ENCODE measurements at places on chromosomes 12 and 14.
A peak's percentile ranks its signal among the peaks of the same experiment; 100 is the strongest.

- DNase-seq: no peak
These were observed 1345.6 kb downstream of the FSCB start for GRCh38 chr14:43161477-43161876.

DNA sequence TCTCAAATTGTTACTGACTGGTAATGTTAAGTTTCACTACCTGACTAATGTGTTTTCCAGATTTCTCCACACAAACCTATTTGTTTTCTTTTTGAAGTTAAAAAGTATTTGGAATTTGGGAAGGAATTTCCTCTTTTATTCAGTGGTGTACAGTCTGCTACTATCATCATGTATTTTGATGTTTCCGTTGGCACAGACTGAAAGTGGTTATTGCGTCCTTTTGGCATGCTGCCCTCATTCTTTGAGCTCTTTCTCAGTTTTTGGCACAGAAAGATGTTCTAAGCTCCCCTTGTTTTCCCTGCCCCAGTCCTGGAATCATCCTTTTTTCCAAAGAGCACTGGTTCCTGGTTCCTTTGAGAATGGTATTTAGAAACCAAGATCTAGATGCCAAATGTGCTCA is 31.4 kb upstream of the RTRAF start:
- no peak for DNase-seq

- DNase-seq: no peak
These were observed 36.0 kb downstream of the EGLN3 start for GRCh38 chr14:33914676-33915516.

- DNase-seq: no peak
These were observed 248.6 kb downstream of the ZFP36L1 start for GRCh38 chr14:68544081-68544892.

- no peak for DNase-seq
These were observed 415.1 kb downstream of the TMEM121 start for GRCh38 chr14:105941226-105942166.

DNA sequence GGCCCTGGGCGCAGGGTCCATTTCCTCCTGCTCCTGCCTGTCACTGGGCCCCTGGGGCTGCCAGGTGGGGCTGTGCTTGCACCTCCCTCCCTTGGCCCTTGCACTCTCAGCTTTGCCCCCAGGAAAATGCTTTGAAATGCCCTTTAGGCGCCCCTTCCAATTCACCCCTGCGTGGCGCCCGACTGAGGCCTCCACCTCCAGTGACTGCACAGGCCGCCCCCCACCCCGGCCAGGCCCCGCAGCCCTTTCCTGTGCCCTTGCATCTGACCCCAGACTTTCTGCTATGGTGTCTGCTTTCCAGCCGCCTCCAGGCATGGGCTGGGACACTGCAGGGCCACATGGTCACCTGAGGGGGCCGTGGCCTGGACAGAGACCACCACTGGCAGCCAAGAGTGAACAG is 17.4 kb downstream of the DDX54 start:
- DNase-seq: no peak

DNA sequence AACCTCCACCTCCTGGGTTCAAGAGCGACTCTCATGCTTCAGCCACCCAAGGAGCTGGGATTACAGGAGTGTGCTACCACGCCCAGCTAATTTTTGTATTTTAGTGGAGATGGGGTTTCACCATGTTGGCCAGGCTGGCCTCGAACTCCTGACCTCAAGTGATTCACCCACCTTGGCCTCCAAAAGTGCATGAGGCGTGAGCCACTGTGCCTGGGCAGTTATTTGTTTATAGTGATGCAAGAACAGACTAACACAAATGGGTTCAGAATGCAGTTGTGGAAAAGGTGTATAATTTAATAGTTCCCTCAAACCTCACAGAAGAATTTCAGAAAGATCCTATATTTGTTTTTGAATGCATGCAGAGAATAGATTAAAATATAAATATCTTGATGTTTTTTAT is 447.1 kb downstream of the ZFP36L1 start:
- no peak for DNase-seq

DNA sequence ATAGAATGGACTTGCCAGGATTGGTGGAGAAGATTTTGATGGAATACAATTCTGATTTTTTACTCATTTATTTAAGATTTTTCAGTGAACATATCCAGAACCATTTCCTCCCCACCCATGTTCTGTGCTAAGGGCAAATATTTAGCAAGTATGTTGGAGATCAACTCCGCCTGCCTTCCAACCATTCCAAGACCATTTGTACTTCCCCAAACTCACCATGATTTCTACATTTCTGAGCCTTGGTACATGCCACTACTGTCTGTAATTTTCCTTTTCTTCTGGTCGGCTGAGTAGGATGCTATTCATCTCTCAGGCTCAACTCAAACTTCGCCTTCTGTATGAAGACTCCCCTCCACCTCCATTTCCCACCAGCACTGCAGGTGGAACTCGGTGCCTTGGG is 150.6 kb downstream of the NTF3 start:
- DNase-seq: no peak

- no peak for DNase-seq
These were observed 448.7 kb upstream of the OR4E1 start for GRCh38 chr14:22122227-22122818.

- no peak for DNase-seq
These were observed 90.6 kb upstream of the NUDT4 start for GRCh38 chr12:93287149-93287548.

DNA sequence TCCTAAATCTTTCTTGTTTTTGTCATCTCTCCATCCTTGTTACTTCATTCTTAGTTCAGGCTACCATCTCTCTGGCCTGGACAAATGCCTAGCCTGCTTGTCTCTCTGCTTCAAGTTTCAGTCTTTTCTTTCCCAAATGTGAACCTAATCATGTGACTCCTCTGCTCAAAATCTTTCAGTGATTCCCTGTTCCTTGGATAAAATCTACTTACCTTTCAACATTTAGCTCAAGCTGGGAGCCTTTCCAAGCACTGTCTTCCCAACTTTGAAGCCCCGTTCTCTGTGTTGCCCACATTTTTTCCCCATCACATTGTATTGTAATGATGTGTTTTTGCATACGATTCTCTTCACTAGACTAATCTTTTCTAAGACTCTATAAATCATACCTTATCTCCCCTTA is 24.7 kb downstream of the SLC7A8 start:
- DNase-seq: no peak

GRCh38 chr14:67618617-67619063 is 1.1 kb upstream of the ARG2 start:
- peak; percentile 36 for DNase-seq

DNA sequence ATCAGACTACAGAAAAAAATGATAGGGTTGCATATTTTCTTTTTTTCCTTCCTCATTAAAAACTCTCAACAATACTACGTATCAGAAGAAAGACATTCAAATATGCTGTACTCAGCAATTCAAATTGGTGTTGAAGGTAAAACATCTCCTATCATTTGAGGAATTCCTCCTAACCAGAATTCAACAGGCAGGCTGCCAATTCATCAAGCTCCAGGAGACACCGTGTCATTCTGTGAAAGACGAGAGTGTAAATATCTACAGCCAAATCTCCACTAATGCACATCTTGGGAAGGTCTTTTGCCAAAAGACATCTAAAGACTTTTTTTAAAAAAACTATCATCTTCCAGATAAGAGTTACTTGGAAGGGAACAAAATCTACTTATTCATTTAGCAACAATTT is 26.6 kb downstream of the NT5DC3 start:
- no peak for DNase-seq

DNA sequence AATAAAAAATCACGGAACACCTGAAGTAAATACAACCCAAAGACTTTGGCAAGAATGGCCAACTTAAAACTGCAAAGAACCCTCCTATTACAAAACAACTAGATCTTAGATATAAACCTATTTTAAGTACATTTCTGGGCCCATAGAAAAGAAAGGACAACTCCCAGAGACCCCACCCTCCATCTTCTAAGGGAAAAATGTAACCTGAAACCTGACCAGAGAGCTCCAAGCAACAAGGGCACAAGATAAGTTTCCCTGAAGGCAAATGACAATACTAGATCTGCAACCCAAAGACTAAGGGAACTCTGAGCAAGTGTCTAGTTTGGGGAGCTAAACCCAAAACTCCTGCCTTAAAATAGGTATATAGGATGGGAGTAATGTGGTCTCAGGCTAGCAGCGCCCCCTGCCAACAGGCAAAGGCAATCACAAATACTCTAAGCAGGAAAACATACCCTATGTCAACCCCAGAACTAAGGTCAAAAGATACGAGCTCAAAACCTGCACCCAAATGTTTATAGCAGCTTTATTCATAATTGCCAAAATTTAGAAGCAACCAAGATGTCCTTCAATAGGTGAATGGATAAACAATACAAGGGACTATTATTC is 218.9 kb downstream of the ITPR2 start:
- DNase-seq: no peak

DNA sequence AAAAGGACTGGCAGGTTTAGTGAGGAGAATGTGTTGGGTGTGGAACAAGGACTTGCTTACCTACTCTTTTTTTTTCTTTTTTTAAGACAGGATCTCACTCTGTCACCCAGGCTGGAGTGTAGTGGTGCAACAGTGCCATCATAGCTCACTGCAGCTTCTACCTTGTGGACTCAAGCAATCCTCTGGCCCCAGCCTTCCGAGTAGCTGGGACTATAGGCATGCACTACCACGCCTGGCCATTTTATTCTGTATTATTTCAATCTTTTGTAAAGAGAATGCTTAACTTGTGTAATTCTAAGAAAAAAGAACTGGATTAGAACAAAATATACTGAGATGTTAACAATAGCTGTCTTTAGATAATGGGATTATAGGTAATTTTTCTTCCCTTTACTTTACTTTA is 1.9 kb upstream of the VRTN start:
- no peak for DNase-seq

- DNase-seq: no peak
These were observed 229.8 kb downstream of the DPF3 start for GRCh38 chr14:72663956-72664650.

DNA sequence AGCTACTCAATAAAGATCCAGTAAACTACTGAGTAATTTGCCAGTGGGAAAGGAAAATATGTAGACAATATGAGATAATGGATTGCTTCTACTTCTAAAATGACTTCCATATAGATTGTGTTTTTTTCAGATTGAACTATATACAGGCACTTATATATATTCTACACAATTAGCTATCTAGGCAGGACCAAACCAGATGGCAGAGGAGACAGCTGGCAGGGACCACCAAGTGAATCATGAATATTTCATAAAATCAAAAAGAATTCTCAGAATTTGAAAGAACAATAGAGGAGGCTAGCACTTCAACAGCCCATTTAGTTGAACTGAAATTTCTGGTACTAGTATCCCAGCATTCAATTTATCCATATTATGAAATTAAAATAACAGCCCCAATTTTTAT is 338.0 kb upstream of the RPL10L start:
- DNase-seq: no peak

DNA sequence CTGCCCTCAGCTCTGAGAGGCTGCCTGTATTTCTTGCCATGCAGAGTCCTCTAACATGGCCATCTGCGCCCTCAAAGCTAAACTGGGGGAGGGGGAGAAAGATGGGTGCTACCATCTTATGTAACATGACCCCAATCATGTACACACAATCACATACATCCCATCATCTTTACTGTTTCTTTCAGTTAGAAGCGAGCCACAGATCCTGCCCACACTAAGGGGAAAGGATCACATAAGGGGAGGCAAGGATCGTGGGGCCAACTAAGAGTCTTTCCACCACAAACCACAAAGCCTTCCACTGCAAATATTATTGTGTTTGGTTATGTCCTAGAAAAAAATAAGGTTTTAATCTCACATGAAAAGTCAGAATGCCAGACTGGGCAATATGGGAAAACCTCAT is 11.8 kb upstream of the AMN1 start:
- DNase-seq: no peak

GRCh38 chr12:104750061-104750460 is 208.0 kb downstream of the SLC41A2 start:
- no peak for DNase-seq

DNA sequence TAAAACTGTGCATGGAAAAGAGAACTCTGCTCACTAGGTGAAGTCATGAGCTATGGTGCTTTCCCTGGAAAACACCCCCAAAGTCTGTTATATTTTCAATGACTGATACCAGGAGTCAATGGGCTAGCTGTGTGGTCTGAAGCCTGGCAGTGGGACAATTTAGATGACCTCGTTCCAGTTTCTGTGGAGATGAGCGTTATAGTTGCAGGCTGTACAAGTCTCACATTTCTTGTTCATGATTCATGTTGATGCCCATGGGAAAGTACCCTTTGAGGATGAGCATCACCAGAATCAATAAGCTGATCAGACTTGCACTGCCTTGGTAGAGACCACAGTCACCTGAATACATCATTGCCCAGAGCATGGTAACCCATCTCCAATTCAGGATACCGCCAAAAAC is 70.7 kb downstream of the NOVA1 start:
- no peak for DNase-seq

- no peak for DNase-seq
These were observed 48.8 kb downstream of the LRCOL1 start for GRCh38 chr12:132561427-132562156.

DNA sequence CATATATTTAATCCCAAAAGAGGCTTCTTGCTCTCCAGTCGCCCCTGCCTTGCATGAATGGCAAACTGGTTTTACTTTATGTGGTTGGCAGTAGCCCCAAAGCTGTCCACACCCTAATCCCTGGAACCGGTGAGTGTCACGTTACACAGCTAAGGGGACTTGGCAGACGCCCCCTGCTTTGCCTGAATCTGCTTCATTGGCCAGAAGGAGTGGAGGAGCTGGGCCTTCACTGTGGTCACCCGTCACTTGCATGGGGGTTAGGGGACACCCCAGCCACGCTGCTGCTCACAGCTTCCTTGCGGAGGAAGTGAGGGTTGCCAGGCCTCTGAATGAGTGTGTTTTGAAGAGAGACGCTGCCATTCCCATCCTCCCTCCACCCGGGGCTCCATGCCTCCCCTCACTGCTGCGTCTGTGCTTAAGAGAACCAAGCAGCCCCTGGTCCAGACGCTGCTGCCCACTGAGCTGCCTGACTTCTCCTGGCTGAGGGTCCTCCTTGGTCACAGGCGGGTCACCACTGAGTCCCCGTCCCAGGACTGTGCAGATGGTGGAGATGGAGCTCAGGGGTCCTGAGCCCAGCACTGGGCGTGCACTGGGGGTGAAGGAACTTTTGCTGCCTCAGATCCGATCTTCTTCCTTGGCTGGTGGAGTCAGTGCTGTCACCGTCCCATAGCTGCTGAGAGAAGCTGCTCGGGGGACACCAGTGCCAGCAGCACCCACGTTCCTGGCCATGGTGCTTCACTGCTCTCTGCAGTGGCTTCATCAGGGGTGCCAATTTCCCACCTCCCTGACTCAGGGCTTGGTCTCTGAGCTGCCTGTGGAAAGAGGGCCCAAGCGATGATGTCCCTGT is 39.8 kb downstream of the GALNT9 start:
- no peak for DNase-seq
